ENCODE measurements at places on chromosomes 6 and 20. TPM values are rescaled to one million over a fixed set of nuclear protein-coding genes. Genes with fewer than 3 reads are reported as not detected.
A peak's percentile ranks its signal among the peaks of the same experiment; 100 is the strongest.

GRCh38 chr6:120935908-120936307, 398.4 kb downstream of the TBC1D32 start:
- no peaks in the 10 kb centered on the region for H3K36me3 ChIP-seq
- no peaks in the 10 kb centered on the region for H3K4me1 ChIP-seq
- H3K27me3 ChIP-seq = no peaks in the 10 kb centered on the region
- no peak for DNase-seq

LYRM4 gene
- total RNA-seq = 31.2 TPM

AAR2 gene
- total RNA-seq = 25.9 TPM

MYL9 gene
- total RNA-seq = 1,696 TPM

GRCh38 chr20:20369250-20370093, 1.6 kb downstream of the INSM1 start:
- peaks cover 40% of the 10 kb centered on the region for H3K27me3 ChIP-seq
- DNase-seq = no peak
- no peak overlapping the region for H3K4me3 ChIP-seq
- no peak overlapping the region for H3K27ac ChIP-seq
- H3K4me1 ChIP-seq = peaks cover 11% of the 10 kb centered on the region

HMGA1 gene
- total RNA-seq = 687 TPM

NOTCH4 gene
- total RNA-seq = 0.51 TPM

DNA sequence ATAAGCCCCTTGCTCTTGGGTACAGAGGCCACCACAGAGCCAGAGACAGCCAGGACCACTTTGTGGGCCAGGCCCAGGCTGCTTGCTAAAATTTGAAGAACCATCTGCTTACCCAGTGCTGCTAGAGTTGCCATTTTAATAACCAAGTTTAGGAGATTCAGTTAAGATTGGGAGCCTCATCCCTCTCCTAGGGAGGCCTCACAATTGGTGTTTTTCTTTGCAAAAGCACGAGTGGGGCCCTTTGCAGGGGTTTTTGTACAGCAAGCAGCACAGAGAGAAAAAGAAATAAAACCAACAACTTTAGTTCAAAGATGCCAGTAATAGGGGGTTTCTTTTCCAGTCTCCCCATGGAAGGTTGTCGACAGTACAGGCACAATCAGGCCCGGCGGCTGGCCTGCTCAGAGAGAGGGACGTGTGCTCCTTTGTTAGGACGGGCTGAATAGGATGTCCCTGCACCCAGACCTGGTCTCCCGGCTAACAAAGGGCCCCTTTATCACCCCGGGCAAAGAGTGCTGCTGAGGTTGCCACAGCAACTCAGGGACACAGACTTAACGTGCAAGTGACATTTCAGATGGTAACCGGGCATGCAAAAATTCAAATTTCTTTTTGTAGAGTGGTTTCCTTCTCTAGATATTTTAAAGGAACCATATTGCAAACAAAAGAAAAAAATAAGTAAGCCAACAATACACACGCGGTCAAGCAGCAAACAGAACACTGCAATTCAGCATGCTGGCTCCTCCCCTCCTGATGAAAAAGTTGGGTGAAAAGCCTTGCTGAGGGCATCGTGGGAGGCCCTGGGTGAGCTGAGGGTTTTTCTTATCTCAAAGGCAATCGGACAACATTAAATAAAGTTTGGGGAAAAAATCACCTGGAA, 10.5 kb upstream of the TOX2 start:
- H3K4me1 ChIP-seq = peaks cover 8% of the 10 kb centered on the region
- H3K36me3 ChIP-seq = peaks cover 22% of the 10 kb centered on the region
- peaks cover 1% of the 10 kb centered on the region for H3K27me3 ChIP-seq

SLC52A3 gene
- total RNA-seq = not detected

- DNase-seq = no peak
- no peak overlapping the region for H3K4me3 ChIP-seq
- H3K27me3 ChIP-seq = no peaks in the 10 kb centered on the region
- peaks cover 42% of the 10 kb centered on the region for H3K36me3 ChIP-seq
- H3K4me1 ChIP-seq = peaks cover 54% of the 10 kb centered on the region
Observed at GRCh38 chr6:150924808-150925589, 59.5 kb downstream of the MTHFD1L start.

ENPP5 gene
- not detected for total RNA-seq

NTSR1 gene
- total RNA-seq = 4.8 TPM

MOG gene
- not detected for total RNA-seq

DNA sequence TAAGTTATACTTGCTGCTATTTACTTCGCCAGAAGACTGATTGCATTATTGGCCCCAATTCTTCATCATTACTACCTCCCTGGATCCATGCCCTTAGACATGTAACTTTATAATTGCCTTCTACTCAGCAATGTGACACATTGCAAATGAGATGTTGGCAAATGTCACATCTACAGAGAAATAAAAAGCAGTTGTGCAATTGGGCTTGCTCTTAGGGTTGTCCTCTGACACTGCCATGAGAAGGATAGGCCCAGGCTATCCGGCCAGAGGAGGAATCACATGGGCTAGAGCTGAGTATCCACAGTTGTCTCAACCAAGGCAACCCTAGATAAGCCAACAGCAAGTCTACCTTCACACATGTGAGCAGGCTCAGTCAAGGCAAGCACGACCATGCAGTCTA, 447.0 kb downstream of the PLCB1 start:
- no peak for DNase-seq
- no peak overlapping the region for H3K27ac ChIP-seq
- peaks cover 12% of the 10 kb centered on the region for H3K4me1 ChIP-seq
- no peaks in the 10 kb centered on the region for H3K36me3 ChIP-seq

- H3K27ac ChIP-seq = no peak overlapping the region
- H3K4me1 ChIP-seq = peaks cover 20% of the 10 kb centered on the region
- H3K27me3 ChIP-seq = no peaks in the 10 kb centered on the region
- no peak overlapping the region for H3K4me3 ChIP-seq
- no peaks in the 10 kb centered on the region for H3K36me3 ChIP-seq
Observed at GRCh38 chr6:5334341-5334740, 73.0 kb downstream of the FARS2 start.

DNA sequence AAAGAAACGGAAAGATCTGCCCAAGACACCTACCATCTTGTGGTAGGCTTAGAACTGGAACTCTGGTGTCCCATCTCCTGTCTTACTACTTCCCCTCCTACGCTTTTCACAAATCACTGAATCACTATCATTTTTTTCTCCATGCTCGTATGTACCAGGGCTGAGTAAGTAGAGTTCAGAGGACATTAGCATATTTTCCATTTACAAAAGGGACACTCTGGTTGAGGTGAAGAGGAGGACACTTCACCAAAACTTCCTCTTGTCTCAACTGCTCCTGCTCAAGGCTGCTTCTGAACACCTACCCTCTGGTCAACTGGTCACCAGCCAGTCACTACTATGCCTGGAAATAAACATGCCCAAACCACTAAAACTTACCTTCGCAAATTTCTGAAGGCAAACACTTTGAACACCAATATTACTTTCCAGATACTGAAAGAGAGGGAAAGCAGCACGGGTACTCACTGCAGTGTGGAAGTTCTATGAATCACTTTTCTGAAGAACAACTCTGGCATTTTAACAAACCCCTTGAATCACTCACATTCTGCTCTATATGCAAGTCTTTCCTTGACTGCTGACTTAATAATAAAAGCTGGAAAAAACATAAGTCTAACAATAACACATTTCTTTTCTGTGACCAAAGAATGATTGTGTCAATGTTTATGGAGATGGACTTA, 123.3 kb downstream of the INSM1 start:
- peak overlapping the region; percentile 63 for H3K27ac ChIP-seq
- no peaks in the 10 kb centered on the region for H3K27me3 ChIP-seq
- peak; percentile 61 for DNase-seq
- H3K36me3 ChIP-seq = peaks cover 8% of the 10 kb centered on the region
- H3K4me3 ChIP-seq = peak overlapping the region; percentile 46

DNA sequence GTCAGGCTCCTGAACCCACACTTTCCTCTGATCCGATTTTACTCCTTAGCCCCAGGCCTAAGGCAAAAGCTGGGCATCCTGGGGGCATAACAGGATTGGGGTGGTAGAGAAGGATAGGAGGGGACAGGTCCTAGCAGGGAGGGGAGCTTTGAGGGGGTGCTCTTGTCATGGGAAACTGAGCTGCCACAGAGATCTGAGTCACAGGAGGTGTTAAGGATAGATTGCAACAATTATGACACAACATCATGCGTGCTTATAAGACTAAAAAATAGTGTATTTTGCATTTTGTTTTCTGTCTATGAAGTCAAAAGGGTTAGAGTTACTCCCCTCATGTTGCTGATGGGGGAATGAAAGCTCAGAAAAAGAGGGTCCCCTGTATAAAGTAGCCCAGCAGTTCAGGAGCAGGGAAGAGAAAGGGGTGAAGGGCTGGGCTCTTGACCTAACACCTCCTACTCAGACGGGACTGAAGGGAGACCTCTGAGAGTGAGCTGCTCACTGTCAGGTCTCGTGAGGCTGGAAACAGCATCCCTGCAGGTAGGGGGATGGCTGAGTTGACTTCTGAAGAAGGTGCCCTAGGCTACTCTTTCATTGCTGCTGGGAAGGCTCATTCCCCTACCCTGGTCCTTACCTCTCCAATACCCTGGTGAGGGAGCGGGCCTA, 2.0 kb downstream of the GLP1R start:
- peaks cover 35% of the 10 kb centered on the region for H3K27me3 ChIP-seq
- no peak for DNase-seq
- H3K27ac ChIP-seq = no peak overlapping the region
- H3K4me1 ChIP-seq = no peaks in the 10 kb centered on the region

DNA sequence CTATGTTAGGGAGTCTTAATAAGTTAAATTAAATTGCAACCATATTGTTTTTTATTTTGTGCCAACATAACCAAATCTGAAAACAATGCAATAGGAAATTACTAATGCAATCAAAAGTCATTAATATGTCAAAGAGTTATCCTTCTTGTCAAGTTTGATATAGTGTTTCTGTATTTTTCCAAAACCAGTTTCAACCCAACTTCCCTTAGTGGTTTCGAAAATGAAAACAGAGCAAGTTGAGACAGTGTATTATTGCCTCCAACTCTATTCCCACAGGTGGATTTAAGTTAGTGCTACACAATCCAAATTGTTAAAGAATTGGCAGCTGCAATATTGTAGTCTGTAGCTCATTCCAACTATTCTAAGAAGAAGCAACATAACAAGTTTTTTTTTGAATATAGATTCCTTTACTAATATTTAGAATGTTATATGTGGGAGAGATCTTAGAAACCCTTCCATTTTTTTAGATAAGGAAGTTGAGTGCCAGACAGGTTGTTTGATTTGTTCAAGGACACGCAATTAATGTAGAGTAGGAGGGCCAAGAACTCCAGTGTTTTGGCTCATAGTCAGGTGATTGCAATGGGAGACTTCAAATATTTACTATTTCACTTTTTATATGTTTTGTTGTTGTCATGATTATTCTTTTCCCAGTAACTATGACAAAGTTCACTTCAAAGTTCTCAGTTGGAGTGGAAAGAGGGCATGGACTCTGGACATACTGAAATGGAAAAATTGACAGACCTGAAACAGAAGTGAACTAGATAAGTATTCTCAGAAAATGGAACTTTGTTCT, 282.4 kb upstream of the HSF2 start:
- no peak overlapping the region for H3K27ac ChIP-seq
- H3K27me3 ChIP-seq = no peaks in the 10 kb centered on the region
- H3K4me1 ChIP-seq = no peaks in the 10 kb centered on the region
- no peak for DNase-seq

DNA sequence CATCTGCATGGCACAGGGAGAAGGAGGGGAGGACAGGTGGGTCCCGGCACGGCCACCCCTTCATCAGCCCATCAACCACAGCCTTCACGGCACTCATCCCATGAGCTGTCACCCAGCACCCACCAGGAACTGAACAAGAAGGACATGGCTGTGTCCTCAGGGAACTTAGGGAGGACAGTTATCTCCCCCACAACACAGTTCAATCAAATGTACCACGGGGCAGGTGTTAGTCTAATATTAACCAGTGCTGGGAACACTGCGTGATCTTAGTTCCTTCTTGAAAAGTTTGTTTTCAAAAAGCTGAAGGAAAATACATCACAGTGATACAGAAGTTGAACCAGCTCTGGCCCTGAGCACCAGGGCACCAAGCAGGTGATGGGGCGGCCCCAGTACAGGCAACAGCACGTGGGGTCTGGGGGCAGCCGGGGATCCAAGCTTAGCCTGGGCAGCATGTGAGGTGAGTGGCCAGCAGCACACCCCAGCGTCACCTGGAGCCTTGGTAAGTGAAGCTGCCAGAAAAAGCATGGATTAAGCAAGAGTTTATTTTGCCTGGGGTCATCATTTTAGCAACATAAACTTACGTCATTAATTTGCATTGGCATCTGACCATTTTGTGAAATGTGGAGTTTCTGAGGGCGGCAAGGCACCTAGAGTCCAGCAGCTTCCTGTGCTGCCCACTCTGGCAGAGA, 35.5 kb upstream of the AFDN start:
- H3K27ac ChIP-seq = no peak overlapping the region
- H3K4me3 ChIP-seq = no peak overlapping the region
- no peaks in the 10 kb centered on the region for H3K36me3 ChIP-seq
- DNase-seq = no peak
- no peaks in the 10 kb centered on the region for H3K4me1 ChIP-seq

DNA sequence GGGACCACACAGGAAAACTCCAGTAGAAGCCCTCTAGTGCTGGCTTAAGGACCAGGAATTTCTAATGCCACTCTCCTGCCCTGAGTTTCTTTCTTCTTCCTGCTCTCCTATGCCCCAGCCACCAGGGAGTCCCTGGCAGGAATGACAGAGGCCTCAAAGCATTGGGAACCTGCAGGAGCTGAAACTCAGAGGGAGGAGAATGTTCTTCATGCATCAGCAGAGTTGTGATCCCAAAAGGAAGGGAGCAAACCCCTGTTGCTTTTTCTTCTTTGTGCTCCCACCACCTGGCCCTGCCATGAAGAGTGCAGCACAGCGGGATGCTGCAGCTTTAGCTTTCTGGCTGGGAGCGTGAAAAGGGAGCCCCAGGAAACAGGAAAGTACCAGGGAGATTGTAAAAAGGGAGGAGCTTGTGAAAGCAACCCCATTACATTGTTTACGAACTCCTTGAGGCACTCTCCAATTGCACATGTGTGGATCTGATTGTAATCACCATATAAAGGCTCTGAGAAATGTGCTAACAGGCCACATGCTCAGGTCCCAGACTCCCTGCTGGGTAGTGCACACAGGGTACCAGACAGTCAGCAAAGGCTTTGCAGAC, 34.7 kb upstream of the FKBP1A start:
- H3K27ac ChIP-seq = no peak overlapping the region
- peaks cover 4% of the 10 kb centered on the region for H3K36me3 ChIP-seq
- 0 out of 2 replicates have a peak, but pooled peaks cover 2% of the 10 kb centered on the region for H3K27me3 ChIP-seq
- H3K4me1 ChIP-seq = peaks cover 37% of the 10 kb centered on the region
- H3K4me3 ChIP-seq = no peak overlapping the region

- H3K36me3 ChIP-seq = 0 out of 2 replicates have a peak, but pooled peaks cover 5% of the 10 kb centered on the region
- H3K27ac ChIP-seq = no peak overlapping the region
- H3K4me1 ChIP-seq = peaks cover 18% of the 10 kb centered on the region
- no peak for DNase-seq
- H3K27me3 ChIP-seq = no peaks in the 10 kb centered on the region
Observed at GRCh38 chr6:143429970-143430369, 20.5 kb downstream of the ADAT2 start.

- peaks cover 1% of the 10 kb centered on the region for H3K27me3 ChIP-seq
- no peak for DNase-seq
- H3K36me3 ChIP-seq = peaks cover 11% of the 10 kb centered on the region
- peaks cover 14% of the 10 kb centered on the region for H3K4me1 ChIP-seq
- no peak overlapping the region for H3K27ac ChIP-seq
- H3K4me3 ChIP-seq = no peak overlapping the region
Observed at GRCh38 chr20:13441388-13441787, 197.3 kb downstream of the TASP1 start.

GRCh38 chr6:22113026-22113766, 183.6 kb downstream of the PRL start:
- DNase-seq = peak; percentile 96
- H3K36me3 ChIP-seq = no peaks in the 10 kb centered on the region
- H3K4me3 ChIP-seq = no peak overlapping the region
- peaks cover 18% of the 10 kb centered on the region for H3K4me1 ChIP-seq
- peaks cover 2% of the 10 kb centered on the region for H3K27me3 ChIP-seq

GRCh38 chr20:15575255-15575654, 998.0 kb downstream of the KIF16B start:
- no peak for DNase-seq
- no peaks in the 10 kb centered on the region for H3K27me3 ChIP-seq
- no peak overlapping the region for H3K4me3 ChIP-seq
- no peaks in the 10 kb centered on the region for H3K36me3 ChIP-seq
- no peaks in the 10 kb centered on the region for H3K4me1 ChIP-seq

All from HFFc6 (cell line).